Right cardiac atrium (tissue), 5 donors: ENCODE measurements at places on chromosomes 2 and 18. TPM values are rescaled to one million over a fixed set of nuclear protein-coding genes. Genes with fewer than 3 reads are reported as not detected.

DNA sequence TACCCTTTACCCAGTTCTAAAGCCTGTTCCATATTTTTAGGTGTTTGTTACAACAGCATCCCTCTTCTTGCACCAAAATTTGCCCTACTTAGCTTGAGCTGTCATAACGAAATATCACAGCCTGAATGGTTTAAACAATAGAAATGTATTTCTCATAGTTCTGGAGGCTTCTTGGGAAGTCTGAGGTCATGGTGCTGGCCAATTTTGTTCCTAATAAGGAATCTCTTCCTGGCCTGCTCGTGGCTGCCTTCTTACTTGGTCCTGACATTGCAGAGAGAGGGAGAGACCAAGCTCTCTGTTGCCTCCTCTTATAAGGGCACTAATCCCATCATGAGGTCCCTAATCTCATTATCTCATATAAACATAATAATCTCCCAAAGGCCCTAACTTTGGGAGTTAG is 267.8 kb downstream of the PID1 start:
- DNase-seq = no peak

- DNase-seq = no peak
Observed at GRCh38 chr2:208129744-208130711, at the start of gene CRYGC. Gene CRYGC (minus strand): TSS chr2:208129828. CDS start chr2:208129792, 36 bp downstream.

GRCh38 chr2:225429717-225430116 is 30.2 kb downstream of the NYAP2 start:
- DNase-seq = no peak

DNA sequence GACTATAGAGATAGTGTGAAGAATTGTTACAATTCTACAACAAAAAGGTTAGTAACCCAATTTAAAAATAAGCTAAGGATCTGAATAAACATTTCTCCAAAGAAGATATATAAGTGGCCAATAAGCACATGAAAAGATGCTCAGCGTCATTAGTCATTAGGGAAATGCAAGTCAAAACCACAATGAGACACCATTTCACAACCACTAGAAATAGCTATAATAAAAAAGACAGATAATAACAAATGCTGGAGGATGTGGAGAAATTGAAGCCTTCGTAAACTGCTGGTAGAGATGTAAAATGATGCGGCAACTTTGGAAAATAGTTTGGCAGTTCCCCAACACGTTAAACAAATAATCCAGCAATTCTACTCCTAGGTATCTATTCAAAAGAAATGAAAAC is 366.5 kb upstream of the POU3F3 start:
- no peak for DNase-seq

The TEX51 gene
- total RNA-seq = not detected

The PROKR1 gene
- total RNA-seq = not detected

DNA sequence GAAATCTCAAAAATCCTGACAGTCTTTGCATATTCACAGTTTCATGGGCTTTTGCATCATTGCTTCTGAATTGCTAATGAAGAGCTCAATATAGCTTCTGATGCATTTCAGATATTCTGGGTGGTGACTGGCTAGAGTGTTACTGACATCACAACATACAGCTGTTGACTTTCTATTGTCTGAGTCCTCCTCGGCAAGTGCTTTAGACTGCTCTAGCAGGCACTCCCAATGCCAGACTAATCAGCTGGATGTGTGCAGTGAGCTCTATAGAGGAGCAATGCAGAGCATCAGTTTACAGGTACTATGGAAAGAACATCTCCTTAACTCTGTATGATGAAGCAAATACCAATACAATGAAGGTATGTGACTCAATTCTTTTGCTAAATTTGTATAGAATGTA is 54.9 kb downstream of the R3HDM1 start:
- no peak for DNase-seq
